GM10248 (cell line): ENCODE measurements at places on chromosomes 12 and 14.

GRCh38 chr12:92535961-92536360, 166.8 kb upstream of the PLEKHG7 start:
- no peak for DNase-seq

GRCh38 chr12:119178544-119179334, at the start of gene HSPB8:
HSPB8 (plus strand) TSS chr12:119178931; CDS start chr12:119179313, 382 bp downstream.
- no peak for DNase-seq

DNA sequence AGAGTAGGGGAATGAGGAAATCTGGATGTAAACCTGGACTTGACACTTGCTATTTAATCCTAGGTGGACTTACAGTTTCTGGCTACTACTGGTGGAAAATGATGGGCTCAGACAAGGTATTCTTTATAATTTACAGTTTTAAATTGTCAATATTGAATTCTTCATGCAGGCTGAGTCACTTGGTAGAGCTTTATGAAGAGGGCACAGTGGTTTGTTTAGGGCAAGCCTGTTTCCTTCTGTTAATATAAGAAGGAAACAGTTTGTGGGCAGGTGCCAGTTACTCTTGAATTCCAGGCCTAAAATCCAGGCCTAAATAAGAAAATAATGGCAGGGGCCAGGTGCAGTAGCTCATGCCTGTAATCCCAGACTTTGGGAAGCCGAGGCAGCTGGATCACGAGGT, 355.8 kb upstream of the RGS6 start:
- DNase-seq = no peak

GRCh38 chr14:69701857-69702256, 65.1 kb upstream of the SRSF5 start:
- DNase-seq = no peak

DNA sequence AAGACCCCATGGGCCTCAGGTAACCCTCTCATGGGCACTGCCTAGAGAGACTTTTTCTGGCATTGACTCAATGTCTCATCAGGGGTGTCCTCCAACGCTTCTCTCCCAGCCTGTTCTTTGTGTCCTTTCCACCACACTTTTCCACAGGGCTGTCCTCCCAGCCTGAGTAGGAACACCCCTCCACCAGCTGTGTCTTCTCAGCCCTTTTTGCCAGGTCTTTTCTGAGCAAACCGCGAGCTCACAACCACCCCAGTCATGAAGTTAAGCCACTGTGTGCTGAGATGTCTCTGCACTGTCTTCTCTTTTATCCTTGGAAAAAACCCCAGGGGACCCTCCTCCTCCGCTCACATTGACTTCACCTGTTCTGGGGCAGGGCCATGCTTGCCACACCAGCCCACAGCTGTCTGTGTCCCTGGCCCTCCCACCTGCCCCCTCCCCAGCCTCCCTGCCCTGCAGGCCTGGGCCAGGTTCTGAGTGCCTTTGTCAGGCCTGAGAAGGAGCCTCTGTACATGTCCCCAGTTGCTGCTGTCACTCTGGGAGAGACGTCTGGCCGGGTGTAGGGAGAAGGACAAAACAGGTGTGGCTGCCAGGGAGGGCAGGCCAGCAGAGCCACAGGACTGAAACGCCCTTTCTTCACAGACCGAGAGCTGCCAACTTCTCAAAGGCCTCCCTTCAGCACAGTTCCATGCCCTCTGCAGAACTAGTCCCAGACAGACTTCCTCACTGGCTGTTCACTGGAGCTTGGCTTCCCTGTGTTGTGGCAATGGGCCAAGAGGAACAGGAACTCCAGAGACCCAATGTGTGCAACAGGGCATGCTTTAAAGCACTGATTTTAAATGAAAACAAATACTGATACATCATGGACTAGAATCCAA, 50.5 kb upstream of the PNMA1 start:
- no peak for DNase-seq

DNA sequence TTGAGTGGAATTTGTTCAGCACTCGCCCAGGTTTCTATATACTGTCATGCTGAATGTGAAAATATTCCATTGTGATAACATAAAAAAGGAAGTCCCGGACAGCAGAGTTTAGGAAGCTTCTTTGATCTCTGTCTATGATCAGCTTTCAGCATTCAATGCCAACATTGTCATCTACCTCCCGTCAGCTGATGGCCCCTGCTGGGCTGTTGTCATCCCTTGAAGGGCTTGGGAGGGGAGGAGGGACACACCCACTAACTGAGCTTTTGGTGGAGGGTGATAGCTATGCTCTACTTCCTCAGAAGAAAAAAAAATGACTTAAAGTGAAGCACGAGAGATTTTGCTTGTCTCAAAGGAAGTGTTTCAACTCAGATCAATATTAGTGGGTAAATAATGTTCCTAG, 4.7 kb upstream of the KRT77 start:
- DNase-seq = no peak

GRCh38 chr12:104348994-104349494, 45.5 kb downstream of the EID3 start:
- DNase-seq = no peak

DNA sequence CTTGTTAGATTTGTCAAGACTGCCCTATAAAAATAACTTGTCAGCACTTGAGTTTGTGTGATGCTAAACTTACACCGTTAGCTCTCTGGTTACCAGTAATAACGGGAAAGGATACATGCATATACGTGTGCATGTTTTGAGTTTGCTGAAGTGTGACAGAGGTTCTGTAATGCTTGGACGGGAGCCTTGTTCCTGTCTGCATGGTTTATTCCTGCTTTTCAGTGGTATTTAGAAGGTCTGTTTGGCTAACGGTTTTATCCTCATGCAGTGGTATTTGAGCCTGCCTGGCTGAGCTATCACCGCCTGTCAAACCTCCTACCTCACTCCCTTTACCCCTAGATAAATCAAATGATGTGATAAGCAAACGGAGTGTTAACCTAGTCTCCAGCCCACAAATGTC, 305.6 kb downstream of the GALC start:
- no peak for DNase-seq

- peak; percentile 84 for DNase-seq
Measured at GRCh38 chr12:119989731-119990381, 820 bp downstream of the BICDL1 start.

GRCh38 chr14:72892103-72892878, 1.6 kb downstream of the DPF3 start:
- DNase-seq = no peak
